Renal cortical epithelial cell (primary cell): ENCODE measurements at places on chromosomes 2 and 18.

- peak; percentile 73 for DNase-seq
Observed at GRCh38 chr2:59301466-59302402, 1060.6 kb upstream of the FANCL start.

DNA sequence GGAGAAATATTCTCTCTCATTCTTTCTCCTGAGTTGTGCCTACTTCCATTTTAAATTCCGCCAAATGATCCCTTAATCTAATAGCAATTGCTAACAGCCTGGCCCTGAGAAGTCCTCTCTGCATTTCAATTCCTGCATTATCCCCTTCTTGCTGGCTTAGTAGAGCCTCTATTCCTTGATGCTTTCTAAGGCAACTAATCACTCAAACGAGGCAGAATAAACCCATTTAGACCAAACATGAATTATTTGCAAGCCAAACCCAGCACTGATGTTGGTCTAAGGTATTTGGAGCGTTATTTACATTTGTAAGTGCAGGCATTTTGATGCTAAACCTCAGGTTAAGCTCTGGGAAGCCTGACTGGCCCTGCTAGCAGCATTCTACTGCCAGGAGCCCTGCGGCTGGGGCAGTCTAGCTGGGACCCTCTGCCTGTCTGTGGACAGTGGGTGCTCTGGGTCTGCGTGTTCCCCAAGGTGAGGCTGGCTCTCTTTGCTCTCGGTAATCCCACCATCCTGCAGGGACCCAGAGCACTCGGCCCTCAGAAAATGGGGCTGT is 173.1 kb upstream of the HS6ST1 start:
- DNase-seq: no peak

- DNase-seq: no peak
Observed at GRCh38 chr2:76445880-76446279, 735.2 kb upstream of the GCFC2 start.

DNA sequence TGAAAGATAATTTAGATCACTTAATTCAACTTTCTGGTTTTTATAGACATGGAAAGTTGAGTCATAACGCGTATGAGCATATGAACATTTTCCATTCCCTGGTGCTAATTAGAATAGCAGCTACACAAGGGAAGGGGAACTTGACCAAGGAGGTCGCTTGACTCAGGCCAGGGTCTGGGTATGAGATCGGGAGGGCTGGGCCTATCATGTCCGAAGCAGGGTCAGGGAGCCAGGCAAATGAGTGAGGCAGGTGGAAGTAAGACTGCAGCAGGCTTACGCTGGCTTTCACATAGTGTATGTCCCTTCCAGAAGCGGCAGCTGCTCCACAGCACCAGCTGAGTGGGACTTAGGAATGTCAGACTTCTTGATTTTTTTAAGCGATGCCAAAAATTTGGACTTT is 14.7 kb downstream of the RALB start:
- no peak for DNase-seq

DNA sequence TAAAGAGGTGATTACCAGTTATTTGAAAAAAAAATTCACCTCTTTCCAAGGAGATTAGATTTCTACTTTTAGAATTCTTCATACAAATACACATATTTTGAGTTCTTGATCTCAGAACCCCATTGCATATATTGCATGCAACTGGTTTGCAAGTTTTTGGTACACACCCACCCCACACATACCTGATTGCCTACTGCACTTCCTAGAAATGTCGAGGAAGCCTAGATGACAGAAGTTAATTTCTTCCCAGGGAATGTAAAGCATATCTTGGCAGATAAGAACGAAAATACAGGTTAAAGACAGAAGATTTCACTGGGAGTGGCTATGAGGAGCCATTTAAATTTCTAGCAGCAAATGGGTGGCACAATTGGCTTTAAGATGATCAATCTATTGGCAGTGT is 67.1 kb upstream of the IL1R1 start:
- no peak for DNase-seq
